ENCODE measurements at places on chromosomes 2 and 18.

GRCh38 chr2:152790883-152791282 is 72.5 kb downstream of the ARL6IP6 start:
- no peak for DNase-seq

GRCh38 chr2:140624200-140624599 is 1506.6 kb downstream of the LRP1B start:
- no peak for DNase-seq

GRCh38 chr2:58448065-58448507 is 207.0 kb upstream of the FANCL start:
- DNase-seq, result peak; percentile 92

DNA sequence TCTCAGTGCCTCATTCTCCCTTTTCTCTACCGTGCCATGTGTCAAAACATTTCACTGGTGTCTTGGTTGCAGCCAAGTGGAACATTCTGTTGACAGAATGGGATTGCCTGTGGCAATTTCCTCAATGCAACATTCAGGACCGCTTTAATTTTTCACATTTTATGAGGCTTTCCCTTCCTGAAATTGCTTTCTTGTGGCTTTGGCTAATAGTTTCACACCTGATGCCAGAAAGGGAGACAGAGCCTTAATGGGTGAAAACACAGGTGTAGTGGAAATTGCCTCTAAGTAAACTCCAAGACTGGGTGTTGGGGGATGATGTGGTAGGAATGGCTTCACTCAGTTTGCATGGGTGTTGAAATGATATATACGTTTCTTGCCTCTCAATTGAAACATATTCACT is 278.3 kb downstream of the TSN start:
- no peak for DNase-seq

DNA sequence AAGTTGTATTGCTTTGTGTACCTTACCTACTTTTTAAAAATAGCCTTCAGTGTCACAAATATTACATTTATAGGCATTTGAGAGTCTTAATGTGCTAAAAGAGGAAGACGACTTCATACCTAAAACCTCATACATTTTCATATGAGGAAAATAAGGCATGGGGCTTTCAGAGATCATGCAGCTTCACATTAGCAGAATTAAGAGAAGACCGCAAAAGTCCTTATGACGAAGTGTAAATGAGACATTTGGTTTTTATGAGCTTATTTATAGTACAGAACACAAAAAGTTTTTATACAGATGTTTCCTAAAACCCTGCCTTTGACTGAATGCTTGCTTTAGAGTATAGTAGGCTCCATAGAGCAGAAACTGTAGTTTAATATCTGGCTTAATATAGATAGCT is 10.1 kb upstream of the CCDC138 start:
- DNase-seq, result no peak

DNA sequence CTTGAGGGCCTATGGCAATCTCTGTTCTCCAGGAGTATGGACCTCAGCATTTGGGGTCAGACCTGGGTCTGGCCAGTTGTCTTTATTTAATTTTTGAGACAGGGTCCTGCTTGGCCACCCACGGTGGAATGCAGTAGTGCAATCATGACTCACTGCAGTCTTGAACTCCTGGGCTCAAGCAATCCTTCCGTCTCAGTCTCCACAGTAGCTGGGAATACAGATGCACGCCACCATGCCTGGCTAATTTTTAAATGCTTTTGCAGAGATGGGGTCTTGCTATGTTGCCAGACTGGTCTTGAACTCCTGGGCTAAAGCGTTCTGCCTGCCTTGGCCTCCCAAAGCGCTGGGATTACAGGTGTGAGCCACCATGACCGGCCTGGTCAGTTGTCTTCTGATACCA is 46.4 kb upstream of the INHBB start:
- DNase-seq, result no peak

- no peak for DNase-seq
Measured at GRCh38 chr18:77648411-77648810, 398.8 kb downstream of the GALR1 start.

GRCh38 chr2:144461308-144461766 is 58.6 kb downstream of the ZEB2 start:
- DNase-seq, result peak; percentile 84

GRCh38 chr2:70442301-70443077 is 111.1 kb downstream of the TGFA start:
- DNase-seq, result no peak

DNA sequence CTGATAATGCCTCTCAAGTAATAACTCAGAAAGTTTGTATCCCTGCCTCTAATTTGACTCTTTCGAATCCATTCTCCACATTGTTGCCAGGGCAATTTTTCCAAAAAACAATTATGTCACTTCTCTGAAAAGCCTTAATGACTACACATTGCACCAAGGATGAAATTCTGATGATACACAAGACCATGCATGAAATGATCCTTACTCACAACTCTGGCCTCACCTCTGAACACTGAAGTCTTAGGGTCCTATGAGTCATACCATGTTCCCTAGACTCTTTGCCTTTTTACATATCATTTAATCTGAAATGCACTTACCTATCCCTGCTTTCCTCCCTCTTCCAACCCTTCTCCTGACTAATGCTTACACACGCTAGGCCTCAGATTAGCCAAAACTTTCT is 51.0 kb downstream of the WDPCP start:
- DNase-seq, result no peak
